ENCODE measurements at places on chromosomes 13 and 19.

- H3K27me3 ChIP-seq, result no peaks in the 10 kb centered on the region
- DNase-seq, result no peak
- H3K27ac ChIP-seq, result no peak overlapping the region
- no peak overlapping the region for H3K4me3 ChIP-seq
Observed at GRCh38 chr19:51824281-51825005, 29.5 kb downstream of the FPR3 start.

DNA sequence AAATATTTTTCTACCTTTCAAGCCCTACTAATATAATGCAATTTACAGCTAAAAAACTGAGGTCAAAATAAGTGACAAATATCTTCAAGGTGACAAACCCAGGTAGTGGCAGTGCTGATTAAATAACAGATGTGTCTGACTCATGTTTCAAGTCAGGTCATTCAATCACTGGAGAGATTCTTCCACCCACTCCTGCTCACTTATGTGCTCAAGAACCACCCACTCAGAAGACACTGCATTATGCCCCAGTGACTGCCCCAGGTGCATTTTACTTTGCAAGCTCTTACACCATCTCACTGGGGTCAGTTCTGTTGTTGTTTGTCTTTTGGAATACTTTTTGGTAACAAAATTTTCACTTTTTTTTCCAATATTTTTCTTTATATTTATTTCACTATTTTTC lies 2.2 kb downstream of the ZNF100 start:
- peaks cover 64% of the 10 kb centered on the region for H3K36me3 ChIP-seq
- no peaks in the 10 kb centered on the region for H3K27me3 ChIP-seq
- no peak overlapping the region for H3K4me3 ChIP-seq
- H3K4me1 ChIP-seq, result peaks cover 17% of the 10 kb centered on the region
- no peak overlapping the region for H3K27ac ChIP-seq

- no peak overlapping the region for H3K4me3 ChIP-seq
- H3K4me1 ChIP-seq, result no peaks in the 10 kb centered on the region
- H3K27me3 ChIP-seq, result no peaks in the 10 kb centered on the region
- no peak overlapping the region for H3K27ac ChIP-seq
Observed at GRCh38 chr13:109336730-109337129, 449.7 kb downstream of the IRS2 start.

DNA sequence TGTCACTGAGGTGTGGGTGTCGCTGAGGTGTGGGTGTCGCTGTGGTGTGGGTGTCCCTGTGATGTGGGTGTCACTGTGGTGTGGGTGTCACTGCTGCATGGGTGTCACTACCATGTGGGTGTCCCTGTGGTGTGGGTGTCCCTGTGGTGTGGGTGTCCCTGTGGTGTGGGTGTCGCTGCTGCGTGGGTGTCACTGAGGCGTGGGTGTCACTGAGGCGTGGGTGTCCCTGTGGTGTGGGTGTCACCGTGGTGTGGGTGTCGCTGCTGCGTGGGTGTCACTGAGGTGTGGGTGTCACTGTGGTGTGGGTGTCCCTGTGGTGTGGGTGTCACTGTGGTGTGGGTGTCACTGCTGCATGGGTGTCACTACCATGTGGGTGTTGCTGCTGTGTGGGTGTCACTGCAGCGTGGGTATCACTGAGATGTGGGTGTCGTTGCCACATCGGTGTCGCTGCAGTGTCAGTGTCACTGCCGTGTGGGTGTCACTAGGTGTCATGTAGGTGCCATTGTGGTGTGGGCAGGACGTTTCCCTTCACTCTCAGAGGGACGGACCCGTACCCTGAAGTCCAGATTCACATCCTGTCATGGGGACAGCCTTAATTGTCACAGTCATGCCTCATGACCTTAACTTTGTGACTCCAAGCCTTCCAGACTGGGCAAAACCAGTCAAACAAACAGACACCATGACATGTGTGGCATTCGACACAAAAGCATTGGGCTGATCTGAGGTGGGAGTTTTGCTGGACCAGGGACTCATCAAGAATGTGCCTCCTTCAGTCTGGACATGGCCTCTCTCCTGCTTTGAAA lies 12.7 kb upstream of the GAS6 start:
- no peak overlapping the region for H3K4me3 ChIP-seq
- DNase-seq, result no peak

GRCh38 chr13:25848812-25849745 lies 202.7 kb downstream of the SHISA2 start:
- H3K27me3 ChIP-seq, result peaks cover 5% of the 10 kb centered on the region
- no peak for DNase-seq
- no peak overlapping the region for H3K4me3 ChIP-seq

GRCh38 chr19:11873762-11874161 lies 13.8 kb upstream of the ZNF69 start:
- H3K27ac ChIP-seq, result no peak overlapping the region
- H3K27me3 ChIP-seq, result no peaks in the 10 kb centered on the region
- H3K4me1 ChIP-seq, result no peaks in the 10 kb centered on the region

DNA sequence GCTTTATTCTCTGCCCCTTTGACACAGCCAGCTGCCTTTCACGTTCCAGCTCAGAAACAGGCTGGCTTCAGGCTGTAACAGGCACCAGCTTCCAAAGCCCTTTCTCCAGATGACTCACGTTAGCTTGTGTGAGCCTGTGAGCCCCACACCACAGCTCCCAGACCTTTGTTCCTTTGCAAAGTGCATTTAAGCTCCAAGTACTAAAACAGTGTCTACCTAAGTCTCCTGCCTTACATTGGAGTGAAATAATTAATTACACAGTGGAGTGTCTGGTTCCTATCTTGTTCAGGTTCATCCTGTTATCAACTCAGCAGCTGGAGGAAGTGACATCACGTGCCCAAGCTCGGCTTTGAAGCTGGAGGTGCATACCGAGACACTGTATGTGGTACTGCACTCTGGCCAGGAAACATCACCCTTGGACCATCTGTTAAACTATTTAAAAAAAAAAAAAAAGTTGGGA lies 475.8 kb downstream of the FOXO1 start:
- no peaks in the 10 kb centered on the region for H3K36me3 ChIP-seq
- peak; percentile 55 for DNase-seq
- H3K27ac ChIP-seq, result peak overlapping the region; percentile 79
- H3K27me3 ChIP-seq, result peaks cover 2% of the 10 kb centered on the region
- peaks cover 59% of the 10 kb centered on the region for H3K4me1 ChIP-seq
- H3K4me3 ChIP-seq, result peak overlapping the region; percentile 31

DNA sequence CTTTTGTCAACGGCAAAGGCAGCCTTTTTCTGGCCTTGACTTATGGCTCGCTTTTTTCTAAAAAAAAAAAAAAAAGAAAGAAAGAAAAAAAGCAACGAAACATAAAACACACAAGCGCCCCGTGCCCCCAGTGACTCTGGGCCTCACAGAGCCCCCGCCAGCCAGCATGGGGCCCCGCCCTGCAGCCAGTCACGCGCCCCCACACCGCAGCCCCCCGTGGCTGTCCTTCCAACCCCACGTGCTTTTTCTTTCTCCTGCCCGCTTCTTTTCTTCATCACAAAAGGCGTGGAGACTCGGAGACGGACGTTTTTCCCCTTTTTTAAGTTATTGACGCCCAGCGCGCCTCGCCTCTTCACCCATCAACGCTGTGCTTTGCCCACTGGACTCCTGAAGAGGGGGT lies 14.4 kb upstream of the GNA15 start:
- DNase-seq, result no peak
- no peaks in the 10 kb centered on the region for H3K27me3 ChIP-seq
- H3K4me3 ChIP-seq, result no peak overlapping the region
- no peak overlapping the region for H3K27ac ChIP-seq

Data from activated T-helper 2 cell treated with anti-CD3 and anti-CD28 coated beads, Interferon-gamma antibody, Interleukin-2, Interleukin-4, amounts not matched to agents 10 μg/mL and 5 μg/mL and 100 μg/mL, durations not matched to agents 14 hours and 24 hours and 36 hours (primary cell).